ENCODE measurements at places on chromosomes 12 and 14.

- no peak for DNase-seq
Measured at GRCh38 chr12:43805149-43805859, 813 bp downstream of the TWF1 start.

DNA sequence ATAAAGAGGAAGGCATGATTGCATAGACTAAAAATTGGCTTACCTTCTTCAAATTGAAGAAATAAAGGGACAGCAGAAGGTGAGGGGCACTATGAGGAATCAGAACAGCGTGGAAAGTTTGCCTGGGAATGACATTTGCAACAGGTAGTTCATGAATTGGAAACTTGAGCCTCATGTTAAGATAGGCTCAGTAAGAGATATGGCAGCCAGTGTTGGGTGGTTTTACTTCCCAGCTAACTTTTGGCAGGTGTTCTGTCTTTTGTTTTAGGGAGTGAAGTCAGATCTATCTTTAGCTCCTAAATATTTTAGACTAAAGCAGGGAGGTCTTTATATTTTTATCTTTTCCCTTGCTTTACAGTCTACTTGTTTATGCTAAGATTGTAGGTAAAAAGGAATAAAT lies 122.4 kb downstream of the ANO6 start:
- DNase-seq = no peak

DNA sequence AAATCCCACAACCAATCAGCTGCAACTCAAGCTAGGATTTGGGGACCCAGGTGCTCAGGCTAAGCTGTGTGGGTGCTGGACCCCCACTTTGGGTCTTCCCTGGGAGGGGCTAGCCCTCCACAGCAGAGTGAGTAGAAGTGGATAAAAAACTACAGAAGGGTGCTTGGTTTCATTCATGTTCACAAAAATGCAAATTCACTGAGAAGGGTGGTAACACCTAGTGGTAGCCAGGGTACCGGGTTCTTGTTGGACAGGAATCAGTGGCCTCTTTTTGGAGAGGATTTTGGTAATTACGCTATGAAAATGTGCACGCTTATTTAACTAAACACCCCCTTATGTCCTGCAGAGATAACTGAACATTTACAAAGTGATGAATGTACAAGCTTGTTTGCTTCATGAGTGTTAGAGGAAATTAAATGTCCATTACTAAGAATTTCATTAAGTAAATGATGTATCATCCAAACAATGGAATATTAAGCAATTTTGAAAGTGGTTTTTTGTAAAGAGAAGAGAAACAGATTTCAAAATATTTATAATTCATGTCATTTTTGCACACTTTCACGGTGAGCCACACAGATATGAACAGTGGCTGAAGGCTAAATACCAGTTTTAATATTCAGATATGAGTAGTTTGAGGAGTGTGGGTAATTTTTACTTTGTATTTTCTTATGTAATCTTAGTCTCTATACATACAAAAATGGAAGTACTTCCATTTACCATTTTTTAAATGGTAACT lies 78.3 kb downstream of the DDX51 start:
- no peak for DNase-seq

- peak; percentile 22 for DNase-seq
Measured at GRCh38 chr14:103871596-103872480, 24.5 kb upstream of the PPP1R13B start.

- DNase-seq = no peak
Measured at GRCh38 chr12:56874821-56875220, 59.4 kb downstream of the SDR9C7 start.

DNA sequence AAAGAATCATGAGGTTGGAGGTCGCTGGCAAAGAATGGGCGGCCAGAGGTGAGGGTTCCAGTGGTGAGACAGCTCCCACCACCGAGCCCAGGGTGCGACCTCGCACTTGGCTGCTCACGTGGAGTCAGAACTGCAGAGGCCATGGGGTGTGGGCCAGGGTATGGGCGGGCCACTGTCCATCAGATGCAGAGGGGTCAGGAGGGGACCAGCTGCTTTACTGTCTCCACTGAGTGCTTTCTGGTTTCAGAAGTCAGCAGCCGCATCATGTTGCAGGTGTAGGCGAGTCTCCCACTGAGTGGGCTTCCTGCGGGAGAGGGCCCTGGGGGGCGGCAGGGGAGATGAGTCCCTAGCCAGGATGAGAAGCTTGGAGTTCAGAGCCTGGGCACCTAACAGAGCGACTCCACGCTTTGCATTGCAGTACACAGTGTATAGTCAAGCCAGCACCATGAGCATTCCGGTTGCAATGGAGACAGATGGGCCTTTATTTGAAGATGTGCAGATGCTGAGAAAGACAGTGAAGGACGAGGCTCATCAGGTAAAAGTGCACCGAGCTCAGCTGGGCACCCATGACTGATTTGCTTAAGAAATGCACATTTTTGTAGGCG lies 46.9 kb upstream of the DYNC1H1 start:
- DNase-seq = no peak

- no peak for DNase-seq
Measured at GRCh38 chr12:67382241-67382871, 113.2 kb downstream of the CAND1 start.

- DNase-seq = no peak
Measured at GRCh38 chr12:24396224-24396623, 446.8 kb upstream of the SOX5 start.

DNA sequence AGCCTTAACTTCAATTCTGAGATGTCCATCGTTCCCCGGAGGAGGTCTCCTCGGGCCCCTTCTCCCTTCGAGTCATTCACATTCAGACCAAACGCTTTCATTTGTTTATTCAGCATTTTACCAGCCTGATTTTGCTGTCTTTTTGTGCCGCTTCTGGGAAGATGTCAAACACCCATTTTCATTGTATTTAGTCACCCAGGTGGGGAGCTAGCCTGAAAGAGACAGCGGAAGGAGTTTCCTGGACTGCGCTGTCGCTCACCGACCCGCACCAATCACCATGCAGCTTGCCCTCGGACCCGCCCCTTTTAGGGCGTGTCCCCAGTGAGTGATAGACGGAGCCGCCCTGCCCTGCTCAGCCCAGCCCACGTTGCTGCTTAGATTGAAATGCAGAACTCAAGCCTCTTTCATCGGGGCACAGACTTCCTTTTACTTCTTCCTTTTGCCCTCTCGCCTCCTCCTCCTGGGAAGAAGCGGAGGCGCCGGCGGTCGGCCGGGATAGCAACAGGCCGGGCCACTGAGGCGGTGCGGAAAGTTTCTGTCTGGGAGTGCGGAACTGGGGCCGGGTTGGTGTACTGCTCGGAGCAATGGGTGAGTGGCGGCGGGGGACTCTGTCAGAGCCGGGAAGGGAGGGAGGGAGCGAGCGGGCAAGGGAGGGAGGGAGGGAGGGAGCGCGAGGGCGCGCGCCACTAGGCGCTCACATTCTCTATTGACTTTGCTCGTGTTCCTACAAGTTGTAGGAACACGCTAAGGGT lies at the start of gene PAX9:
Gene PAX9 (plus strand): TSS at position 355 of the 752 bp plus-strand sequence. CDS start 230 bp downstream, at position 585.
- no peak for DNase-seq

- no peak for DNase-seq
Measured at GRCh38 chr14:43956741-43957140, 550.3 kb downstream of the FSCB start.

DNA sequence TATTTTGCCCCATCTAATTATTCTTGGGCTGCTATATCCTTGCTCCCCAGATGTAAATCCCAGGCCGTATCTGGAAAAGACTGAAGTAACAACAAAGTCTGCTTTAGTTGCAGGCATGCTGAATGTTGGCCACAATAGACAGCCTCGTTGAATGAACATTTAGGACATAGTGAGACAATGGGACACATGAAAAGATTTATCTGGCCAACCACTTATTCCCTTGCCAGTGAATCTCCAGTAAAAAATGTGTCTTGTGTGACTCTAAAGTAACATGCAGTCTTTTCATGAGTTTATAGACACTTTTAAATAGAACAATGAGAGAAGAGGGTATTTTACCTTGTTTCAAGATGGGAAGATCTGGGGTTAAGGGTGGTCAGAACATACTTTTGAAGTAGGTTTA lies 60.2 kb upstream of the STXBP6 start:
- no peak for DNase-seq

DNA sequence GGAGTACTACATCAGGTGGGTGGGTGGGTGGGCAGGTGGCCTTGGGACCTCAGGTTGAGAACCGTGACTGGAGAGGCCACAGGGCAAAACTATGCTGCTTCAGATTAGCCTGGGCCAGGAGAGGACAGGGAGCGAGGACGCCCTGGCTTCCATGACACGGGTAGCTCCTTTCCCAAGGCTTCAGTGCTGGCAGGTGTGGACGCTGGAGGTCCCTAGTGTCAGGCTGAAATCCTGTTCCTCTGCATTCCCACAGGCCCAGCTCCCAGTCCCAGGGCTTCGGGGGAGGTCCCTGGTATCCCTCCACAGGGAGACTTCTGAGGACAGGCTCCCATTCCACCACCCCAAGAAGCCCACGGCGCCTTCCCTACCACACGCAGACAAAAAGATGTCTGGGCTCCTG lies 31.6 kb downstream of the CCDC92 start:
- no peak for DNase-seq

DNA sequence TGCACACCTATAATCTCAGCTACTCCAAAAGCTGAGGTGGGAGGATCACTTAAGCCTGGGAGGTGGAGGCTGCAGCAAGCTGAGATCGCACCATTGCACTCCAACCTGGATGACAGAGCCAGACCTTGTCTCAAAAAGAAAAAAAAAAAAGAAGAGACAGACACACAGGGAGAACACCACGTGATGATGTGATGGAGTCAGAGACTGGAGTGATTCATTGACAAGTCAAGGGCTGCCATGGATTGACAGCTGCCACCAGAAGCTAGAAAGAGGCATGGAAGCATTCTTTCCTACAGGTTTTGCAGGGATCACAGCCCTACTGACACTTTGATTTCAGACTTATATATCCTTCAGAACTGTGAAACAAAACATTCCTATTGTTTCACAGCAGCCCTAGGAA lies 3.5 kb upstream of the HCFC2 start:
- no peak for DNase-seq

- no peak for DNase-seq
Measured at GRCh38 chr12:2382370-2383155, 329.8 kb downstream of the CACNA1C start.

- DNase-seq = no peak
Measured at GRCh38 chr12:113474635-113475436, 3.2 kb upstream of the LHX5 start.

GRCh38 chr12:123942238-123942653 lies 30.4 kb downstream of the CCDC92 start:
- DNase-seq = no peak

GRCh38 chr12:131618303-131618658 lies 92.6 kb upstream of the SFSWAP start:
- DNase-seq = no peak

DNA sequence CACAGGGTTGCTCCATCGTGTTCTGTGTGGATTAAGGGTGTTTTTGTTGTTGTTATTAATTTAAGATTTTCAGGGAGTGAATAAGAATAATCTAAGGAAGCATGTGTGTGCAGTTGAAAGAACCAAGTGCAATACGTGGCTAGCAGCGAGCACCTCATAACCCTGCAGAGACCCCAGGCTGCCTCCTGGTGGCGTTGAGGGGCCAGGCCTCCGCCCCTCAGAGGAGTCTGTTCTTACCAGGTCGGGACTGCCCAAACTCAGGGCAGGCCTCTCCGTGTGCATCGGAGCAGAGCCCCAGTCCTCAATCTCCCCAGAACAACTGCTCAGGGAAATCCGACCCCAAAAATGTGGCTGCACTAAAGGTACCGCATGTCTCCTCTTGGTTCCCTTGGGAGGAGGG lies 36.8 kb downstream of the IL31 start:
- no peak for DNase-seq

DNA sequence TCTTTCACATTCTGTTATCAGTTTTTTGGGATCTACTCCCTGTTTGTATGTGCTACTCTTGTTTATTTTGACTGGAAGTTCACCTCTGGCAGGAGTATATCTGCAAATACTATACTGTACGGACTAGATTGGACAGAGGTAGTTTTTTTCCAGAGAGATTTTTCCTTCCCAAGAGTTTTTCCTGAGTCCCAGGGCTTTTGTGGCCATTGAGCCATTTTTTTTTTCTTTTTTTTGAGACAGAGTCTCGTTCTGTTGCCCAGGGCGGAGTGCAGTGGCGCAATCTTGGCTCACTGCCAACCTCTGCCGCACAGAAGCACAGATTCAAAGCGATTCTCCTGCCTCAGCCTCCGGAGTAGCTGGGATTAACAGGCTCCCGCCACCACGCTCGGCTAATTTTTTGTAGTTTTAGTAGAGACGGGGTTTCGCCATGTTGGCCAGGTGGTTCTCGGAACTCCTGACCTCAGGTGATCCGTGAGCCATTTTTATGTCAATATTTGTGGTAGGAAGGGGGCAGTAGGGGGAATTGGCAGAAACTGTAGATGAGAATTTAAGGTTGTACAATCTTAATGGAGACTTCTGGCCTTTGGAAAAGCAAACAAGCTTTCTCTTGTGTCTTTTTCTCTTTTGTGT lies 19.4 kb downstream of the KTN1 start:
- no peak for DNase-seq

DNA sequence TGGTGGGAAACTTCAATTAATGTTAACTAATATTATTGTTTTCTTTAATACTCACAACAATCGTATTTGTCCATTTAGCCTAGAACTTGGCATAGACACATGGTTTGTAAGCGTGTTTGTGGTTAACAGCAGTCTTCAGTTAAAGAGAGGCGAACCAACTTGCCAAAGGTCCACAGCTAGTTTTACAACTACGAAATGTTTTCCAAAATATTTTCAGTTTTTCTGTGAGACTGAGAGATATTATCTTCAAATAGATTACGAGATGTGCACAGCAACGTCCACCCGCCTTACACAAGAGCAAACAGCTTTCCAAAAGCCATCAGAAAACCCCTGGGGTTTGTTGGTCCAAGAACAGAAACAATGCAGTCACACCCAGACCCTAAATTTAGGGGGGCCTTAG lies 58.6 kb upstream of the RASSF3 start:
- DNase-seq = no peak

DNA sequence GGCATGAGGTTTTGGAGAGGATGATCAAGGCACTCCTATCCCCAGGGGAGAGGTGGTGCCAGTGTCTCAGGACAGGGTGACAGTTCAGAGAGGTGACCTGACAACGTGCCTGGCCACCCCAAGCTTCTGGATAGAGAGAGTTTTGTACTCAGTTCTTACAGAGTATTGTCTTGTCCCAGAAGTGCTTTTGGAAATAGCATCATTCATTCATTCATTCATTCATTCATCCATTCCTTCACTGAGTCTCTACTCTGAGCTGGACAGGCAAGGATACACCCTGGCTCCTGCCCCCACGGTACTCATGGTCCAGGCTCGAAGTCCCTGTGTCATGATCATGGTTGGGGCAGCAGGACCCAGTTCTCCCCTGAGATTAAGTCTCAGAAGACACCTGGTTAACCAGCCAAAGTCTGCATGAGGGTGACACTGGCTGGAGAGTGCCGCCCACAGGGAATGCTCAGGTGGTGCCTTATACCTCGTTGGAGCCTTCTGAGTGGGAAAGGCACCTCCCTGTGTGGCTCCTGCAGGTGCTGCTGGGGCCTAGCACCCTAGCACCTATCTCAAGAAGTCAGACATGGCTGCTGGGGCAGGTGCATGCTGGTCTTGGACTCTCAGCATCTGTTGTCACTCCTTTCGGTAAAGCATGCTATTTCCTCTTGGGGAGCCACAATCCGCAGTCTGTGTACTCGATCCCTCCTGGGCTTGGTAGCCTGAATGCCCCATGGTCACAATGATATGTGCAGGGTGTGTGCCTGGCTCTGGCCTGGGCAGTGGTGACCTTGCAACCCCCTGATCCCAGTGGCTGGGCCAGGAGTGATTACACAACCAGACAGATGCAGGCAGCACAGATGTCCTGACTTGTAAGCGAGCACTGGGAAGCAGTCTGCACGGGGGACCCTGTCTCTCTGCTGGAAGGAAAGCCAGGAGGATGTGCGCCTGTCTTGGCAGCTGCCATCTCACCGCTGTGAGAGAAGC lies 57.8 kb downstream of the C14orf132 start:
- DNase-seq = no peak

GRCh38 chr12:1132311-1132710 lies 141.3 kb downstream of the ERC1 start:
- no peak for DNase-seq

GRCh38 chr14:98290596-98290995 lies 981.4 kb downstream of the BCL11B start:
- no peak for DNase-seq

Data from activated CD8-positive, alpha-beta memory T cell treated with anti-CD3 and anti-CD28 coated beads for 1 hour (primary cell).